ENCODE measurements at places on chromosomes 1 and 21.

DNA sequence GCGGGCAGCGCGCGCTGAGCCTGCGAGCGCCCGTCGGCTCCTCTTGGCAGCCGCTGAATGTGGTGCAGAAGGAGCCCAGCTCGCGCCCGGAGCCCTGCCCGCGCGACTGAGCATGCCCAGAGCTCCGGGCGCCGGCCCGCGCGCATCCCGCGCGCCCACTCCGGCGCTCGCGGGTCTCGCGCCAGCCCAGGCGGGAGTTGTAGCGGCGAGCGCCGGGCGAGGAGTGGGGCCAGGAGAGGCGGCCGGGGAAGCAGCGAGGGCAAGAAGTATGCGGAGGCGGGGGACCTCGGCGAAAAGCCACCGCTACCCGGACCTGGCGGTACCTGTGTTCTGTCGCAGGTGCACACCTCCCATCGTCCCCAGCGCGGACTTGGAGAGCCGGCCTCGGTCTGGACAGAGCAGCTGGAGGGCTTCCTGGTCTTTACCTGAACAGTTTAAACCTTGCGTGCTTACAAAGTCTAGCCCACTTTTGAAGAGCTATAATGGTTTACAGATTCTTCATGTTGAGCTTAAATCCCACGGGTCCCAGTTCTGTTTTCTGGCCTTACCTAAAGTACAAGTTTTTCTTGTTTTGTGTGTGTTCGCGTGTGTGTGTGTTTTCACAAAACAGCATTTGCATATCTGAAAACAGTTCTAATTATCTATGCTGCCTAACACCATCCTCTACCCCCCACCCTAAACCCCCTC lies at the start of gene DDAH1:
Gene DDAH1, minus strand, starts transcription at position 61 of the 687 bp plus-strand sequence. CDS start 114 bp downstream, outside the sequence.
- DNase-seq: peak; percentile 2

DNA sequence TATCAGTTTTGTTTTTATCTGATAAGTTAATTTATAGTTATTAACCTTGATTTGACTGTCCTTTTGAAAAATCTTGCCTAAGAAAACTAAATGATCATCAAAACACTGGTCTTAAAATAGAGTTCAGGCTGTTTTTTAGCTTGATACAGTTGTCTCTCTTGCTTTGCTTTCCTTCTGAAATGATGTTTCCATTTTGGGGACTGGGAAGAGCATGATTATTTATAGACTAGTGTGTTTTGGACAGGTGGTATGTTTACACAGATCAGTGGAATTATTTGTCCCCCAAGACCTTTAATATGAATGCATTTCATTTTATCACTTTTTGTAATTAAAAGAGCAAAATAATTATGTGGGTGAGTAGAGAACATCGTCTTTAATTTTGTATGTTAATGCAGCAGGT lies 90.8 kb downstream of the XPR1 start:
- DNase-seq: no peak

DNA sequence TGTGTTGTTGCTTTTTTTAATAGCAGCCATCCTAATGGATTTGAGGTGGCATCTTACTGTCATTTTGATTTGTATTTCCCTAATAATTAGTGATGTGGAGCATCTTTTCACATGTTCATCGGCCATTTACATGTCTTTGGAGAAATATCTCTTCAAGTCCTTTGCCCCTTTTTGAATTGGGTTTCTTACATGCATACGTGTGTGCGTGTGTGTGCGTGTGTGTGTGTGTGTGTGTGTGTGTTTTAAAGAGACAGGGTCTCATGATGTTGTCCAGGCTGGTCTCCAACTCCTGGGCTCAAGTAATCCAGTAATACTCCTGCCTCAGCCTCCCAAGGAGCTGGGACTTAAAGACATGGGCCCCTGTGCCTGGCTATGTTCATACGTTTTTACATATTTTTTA lies 9.5 kb downstream of the PKNOX1 start:
- DNase-seq: no peak

GRCh38 chr1:107551456-107551855 lies 410.6 kb downstream of the NTNG1 start:
- DNase-seq: no peak

DNA sequence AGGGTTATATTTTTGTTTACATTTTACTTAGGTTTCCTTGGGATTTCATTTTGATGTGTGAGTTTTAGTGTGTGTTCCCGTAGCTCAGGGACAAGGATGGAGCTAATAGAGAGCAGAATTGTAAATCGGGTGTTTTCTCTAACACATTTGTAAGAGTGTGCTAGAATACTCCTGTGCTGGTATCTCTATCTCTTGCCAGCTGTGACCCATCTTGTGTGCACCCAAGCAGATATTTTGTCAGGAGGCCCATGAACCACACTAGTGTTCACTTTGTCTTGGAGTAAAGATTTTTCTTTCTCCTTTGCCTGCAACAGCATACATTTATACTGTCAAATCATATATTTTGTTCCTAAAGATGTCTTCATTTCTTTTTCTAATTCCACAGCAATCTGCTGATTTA lies 23.4 kb downstream of the KRTAP19-8 start:
- no peak for DNase-seq

- DNase-seq: no peak
These were observed 347.7 kb downstream of the TGFB2 start for GRCh38 chr1:218692808-218693207.

DNA sequence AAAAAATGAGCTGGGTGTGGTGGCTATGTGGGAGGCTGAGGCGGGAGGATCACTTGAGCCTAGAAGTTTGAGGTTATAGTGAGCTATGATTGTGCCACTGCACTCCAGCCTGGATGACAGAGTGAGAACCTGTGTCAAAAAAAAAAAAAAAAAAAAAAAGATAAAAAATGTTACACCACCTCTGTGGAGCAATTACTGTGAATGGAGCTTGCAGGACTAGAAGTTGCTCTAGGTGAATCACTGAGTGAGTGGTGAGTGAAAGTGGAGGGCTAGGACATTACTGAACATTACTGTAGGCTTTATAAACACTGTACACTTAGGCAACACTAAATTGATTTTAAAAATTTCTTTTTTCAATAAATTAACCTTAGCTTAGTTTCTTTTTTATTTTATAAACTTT lies 21.9 kb downstream of the TLCD4 start:
- DNase-seq: no peak

DNA sequence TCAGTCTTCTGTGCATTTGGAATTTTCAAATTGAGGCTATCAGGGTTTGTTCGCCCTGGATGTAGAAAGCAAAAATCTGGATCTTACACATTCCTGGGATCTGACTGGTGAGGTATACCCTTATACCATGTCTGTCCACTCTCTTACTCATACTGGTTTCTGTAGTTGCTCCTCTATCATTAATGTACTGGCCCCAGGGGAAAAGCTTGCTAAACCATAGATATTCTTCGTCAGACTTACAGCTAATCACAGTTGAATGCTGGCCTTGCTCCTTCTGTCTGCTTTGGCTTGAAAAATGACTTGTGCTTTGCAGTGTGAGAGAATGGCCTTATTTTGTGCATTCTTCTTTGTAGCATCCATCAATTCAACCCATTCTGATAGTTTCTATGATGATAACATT lies 30.5 kb downstream of the TBCE start:
- DNase-seq: no peak

- no peak for DNase-seq
These were observed 15.4 kb downstream of the POLR3GL start for GRCh38 chr1:145979746-145980456.

- no peak for DNase-seq
These were observed 8.7 kb downstream of the AGPAT3 start for GRCh38 chr21:43873673-43874072.

DNA sequence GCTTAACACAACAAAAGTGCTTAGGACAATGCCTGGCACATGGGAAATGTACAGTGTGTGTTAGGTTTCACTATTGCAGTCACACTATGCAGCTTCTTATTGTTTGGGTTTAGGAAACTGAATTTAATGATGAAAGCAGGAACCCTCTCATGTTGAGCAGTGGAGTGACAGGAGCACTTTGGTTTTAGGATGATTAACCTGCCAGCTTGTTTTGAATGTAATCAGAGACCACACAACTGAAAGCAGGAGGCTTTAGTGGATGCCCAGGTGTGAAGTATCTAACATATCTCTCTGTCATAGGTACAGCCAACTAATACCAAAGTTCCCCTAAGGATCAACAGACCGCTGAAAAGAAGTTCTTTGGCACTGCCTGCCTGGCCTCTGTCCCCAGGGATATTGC lies 406.9 kb upstream of the USP24 start:
- DNase-seq: no peak

DNA sequence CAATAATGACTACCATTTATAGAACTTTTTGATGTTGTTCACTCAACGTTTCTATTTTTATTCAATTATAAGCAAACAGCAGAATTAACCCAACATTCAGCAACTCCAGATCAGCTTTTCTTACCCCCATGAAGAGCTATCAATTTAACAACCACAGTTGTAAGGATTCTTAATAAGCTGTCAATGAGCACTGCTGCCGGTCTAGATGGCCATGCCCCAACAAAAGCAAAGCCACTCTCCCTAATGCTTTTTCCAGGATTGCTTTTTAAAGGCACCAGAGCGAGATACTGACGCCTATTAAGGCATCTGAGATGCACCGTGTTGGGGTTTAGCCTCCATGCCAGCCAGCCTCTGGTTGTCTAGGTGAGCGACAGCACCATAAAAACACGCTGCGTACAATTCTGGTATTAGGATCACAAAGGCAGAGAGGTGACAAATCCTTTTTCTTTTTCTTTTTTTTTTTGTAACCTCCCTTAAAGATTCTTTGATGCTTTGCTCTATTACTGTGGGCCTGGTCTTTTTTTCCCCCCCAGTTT lies 39.5 kb downstream of the PTPRC start:
- DNase-seq: no peak

GRCh38 chr1:86470859-86471258 lies 2.1 kb downstream of the CLCA1 start:
- no peak for DNase-seq

All from stimulated activated CD4-positive, alpha-beta T cell treated with anti-CD3 and anti-CD28 coated beads, Interleukin-4, amount 100 ng/mL, for 48 hours (primary cell).